H54 (cell line): ENCODE measurements at places on chromosomes 1 and 21.

DNA sequence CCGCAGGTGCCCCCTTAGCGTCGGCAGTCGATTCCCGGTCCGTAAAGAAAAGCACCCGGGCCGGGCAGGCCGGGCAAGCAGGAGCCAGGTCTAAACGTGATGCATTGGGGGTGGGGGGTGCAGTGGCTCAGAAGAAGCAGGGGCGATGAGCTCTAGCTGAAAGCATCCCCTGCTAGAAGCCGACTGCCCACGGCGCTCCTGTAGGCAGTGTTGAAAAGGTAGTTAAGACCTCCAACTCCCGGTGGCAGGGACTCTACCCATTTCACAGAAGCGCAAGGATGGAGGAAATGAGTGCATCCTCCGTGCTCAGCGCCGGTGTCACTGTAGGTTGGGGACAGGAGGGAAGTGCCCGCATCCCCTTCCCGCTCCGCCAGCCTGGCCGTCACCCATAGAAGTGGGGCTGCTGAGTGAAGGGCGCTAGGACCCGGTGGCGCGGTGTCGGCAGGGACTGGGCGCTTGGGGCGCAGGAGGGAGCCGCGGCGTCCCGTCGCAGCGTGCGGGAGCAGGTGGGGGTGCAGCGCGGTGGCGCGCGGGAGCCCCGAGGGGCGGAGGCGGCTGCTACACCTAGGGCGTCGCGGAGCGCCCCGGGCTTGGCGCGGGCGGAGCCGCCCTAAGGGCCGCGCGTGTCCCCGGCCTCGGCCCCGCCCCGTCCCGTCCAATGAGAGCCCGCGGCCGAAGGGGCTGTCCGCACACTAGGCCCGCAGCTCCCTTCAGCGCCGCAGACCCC, at the start of gene WNT2B:
WNT2B (plus strand) TSS at position 688 of the 727 bp plus-strand sequence. CDS start 298 bp downstream, outside the sequence.
- no peak for DNase-seq

DNA sequence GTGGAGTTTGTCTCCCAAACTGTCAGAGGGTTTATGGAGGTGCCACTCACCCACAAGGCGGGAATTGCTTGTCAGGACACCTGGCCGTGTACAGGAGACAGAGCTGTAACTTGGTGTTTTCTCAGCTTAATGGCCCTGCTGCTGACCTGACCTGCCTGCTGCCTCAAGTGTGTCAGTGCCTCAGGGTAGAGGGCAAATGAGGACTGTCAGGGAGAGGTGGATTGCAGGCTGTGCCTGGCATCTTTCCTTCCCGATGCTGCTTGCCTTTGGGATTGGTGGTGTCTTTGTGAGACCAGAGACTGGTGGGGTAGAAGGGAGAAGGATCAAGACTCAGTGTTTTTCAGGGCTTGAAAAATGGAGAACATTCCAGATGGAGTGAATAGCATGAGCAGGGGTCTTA, 31.4 kb downstream of the TMEM53 start:
- DNase-seq = no peak

GRCh38 chr1:153882296-153882912, 40.4 kb downstream of the GATAD2B start:
- no peak for DNase-seq

DNA sequence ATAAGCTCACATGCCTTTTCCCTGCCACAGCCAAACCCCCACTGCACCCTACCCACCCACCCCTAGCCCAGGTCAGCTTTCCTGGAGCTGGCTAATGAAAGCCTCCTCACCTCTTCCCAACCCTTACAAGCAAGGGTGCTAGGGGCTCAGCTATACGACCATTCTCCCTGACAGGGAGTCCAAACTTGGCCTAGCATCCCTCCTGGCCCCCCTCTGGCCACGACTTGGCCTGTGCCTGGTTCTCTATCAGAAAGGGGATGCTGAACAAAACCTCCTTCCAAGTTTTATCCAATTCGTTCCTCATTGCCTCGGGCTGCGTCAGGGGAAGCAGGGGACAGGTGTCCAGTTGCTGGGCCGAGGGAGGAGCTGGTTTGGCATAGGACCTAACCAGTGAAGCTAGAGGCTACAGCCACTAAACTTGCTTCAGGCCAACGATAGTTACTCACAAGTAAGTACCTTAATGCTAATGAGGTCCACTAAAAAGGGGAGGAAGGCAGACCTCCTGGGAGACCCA, 8.6 kb downstream of the TMEM81 start:
- DNase-seq = no peak

DNA sequence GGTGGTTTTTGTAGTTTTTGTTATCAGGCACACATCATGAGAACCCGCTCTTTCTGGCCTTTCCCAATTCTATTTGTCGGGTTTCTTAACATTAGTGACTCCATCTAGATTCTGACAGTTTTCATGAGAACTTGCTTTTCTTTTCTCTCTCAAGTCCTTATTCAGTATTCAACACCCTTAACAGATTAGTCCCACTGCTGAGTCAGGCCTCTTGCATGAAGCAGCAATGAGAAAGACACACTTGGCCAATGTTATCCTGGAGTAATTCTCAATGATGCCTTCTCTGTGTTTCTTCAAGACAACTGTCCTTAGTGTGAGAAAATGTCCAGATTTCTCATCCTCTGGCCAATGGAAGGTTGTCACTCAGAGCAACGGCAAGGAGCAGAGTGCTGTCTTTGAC, 11.3 kb downstream of the FMO2 start:
- DNase-seq = no peak

- DNase-seq = no peak
Measured at GRCh38 chr1:101253976-101254674, 17.3 kb downstream of the S1PR1 start.
